Right renal cortex interstitium (tissue), 3 donors: ENCODE measurements at places on chromosomes 5 and 9. TPM values are rescaled to one million over a fixed set of nuclear protein-coding genes. Genes with fewer than 3 reads are reported as not detected.

The PCDHGA2 gene
- 6.8 TPM for polyA plus RNA-seq

The HMCN2 gene
- polyA plus RNA-seq = 0.83 TPM

The C5orf58 gene
- 0.11 TPM for polyA plus RNA-seq

The LEAP2 gene
- polyA plus RNA-seq = 7.6 TPM

The ADGRV1 gene
- 10.2 TPM for polyA plus RNA-seq

The RNF224 gene
- polyA plus RNA-seq = 4.6 TPM

The TMEM174 gene
- 24.3 TPM for polyA plus RNA-seq

The HSD17B3 gene
- 1.2 TPM for polyA plus RNA-seq

The NLN gene
- 35.1 TPM for polyA plus RNA-seq

The MYMK gene
- not detected for polyA plus RNA-seq

The ADAMTS6 gene
- 2.1 TPM for polyA plus RNA-seq

The PCDHGB6 gene
- polyA plus RNA-seq = 6.8 TPM

The MARCOL gene
- polyA plus RNA-seq = not detected

The PDE6A gene
- polyA plus RNA-seq = 0.10 TPM

The FGF10 gene
- polyA plus RNA-seq = 9.0 TPM

The SLC31A1 gene
- 26.9 TPM for polyA plus RNA-seq

The LRRC14B gene
- polyA plus RNA-seq = not detected

The PCDHGA10 gene
- 3.1 TPM for polyA plus RNA-seq

The SNCB gene
- polyA plus RNA-seq = not detected

The ADGRD2 gene
- not detected for polyA plus RNA-seq

The LYRM7 gene
- 14.0 TPM for polyA plus RNA-seq

The C9orf153 gene
- 0.24 TPM for polyA plus RNA-seq

The FBP1 gene
- 51.3 TPM for polyA plus RNA-seq

The DMRT3 gene
- polyA plus RNA-seq = 1.4 TPM

The ADAMTS19 gene
- polyA plus RNA-seq = 7.1 TPM

The ANKDD1B gene
- polyA plus RNA-seq = 5.2 TPM

The IRX4 gene
- polyA plus RNA-seq = 0.61 TPM

The PCDHB12 gene
- 4.8 TPM for polyA plus RNA-seq

The C1QTNF3 gene
- polyA plus RNA-seq = 63.8 TPM

The FCHSD1 gene
- 12.2 TPM for polyA plus RNA-seq

The PTPRD gene
- 101 TPM for polyA plus RNA-seq

The ORM2 gene
- polyA plus RNA-seq = not detected

The INSYN2B gene
- polyA plus RNA-seq = 3.0 TPM
